Mesenchymal stem cell (in vitro differentiated cells and primary cell): ENCODE measurements at places on chromosomes 3 and 15.

DNA sequence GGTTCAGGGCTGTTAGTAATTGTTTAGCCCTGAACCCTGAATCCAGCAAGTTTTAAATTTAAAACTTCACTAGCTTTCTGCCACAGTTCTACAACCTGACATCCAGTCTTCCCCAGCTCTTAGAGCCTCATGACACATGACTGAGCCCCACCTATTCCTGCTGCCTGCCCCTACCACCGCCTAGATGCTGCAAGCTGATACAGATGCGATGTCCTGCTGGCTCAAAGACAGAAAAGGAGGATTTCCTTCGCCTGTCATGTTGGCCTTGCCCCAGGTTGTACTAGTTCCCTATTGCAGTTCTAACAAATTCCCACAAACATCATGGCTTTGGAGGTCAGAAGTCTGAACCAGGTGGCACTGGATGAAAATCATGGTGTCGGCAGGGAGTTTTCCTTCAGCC, 510.6 kb upstream of the PPP2R3A start:
- no peak for DNase-seq

DNA sequence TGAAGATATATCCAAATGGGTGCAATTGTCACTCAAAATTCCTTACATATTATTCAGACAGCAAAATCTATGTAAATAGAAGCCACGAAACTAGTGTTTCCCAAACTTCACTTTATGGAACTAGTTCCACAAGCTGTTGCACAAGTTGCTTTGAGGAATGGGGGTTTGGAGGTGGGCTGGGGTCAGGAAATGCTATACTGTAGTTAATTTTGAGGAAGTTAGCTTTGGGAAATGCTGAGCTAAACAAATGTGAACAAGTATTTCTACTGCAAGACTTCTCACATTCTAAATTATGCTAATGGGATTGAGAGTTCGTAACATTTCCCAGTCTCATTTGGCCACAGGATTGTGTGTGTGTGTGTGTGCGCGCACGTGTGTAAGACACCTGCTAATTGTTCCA, 28.7 kb upstream of the SAMMSON start:
- no peak for DNase-seq

DNA sequence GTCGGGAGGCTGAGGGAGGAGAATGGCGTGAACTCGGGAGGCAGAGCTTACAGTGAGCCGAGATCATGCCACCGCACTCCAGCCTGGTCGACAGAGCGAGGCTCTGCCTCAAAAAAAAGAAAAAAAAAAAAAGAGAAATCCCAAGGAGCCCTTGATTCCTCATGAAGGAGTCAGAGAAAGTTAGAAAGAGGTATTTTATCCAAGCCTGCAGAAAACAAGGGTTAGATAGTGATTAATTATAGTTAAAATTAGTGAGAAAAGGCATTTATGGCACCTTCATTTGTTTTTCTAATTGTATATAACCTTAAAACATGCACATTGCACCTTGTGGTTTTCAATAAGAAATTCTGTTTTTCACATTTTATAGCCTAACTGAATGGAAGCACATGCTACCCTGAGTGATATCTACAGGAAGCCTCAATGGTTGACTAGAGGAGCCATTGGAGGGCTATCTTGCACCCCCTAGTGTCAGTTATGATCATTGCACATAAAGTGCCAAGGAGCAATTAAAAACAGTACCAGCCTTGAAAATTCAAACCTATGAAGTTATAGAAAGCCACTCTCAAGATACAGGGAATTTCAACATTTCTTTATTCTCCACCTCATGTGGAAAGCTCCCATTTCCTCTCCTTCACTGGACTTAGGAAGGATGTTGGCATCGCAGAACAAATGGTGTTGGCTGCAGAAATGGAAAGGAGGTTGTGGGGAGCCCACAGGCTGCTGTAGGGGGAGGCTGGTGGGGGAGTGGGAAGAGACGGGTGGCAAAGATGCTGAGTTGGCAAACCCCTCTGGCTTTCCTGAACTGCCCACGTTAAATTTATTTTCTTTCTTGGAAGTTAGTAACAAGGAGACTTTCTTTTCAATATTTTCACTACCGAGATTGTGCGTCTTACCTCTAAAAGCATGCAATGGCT, 48.5 kb downstream of the ITGA11 start:
- peak; percentile 63 for DNase-seq

DNA sequence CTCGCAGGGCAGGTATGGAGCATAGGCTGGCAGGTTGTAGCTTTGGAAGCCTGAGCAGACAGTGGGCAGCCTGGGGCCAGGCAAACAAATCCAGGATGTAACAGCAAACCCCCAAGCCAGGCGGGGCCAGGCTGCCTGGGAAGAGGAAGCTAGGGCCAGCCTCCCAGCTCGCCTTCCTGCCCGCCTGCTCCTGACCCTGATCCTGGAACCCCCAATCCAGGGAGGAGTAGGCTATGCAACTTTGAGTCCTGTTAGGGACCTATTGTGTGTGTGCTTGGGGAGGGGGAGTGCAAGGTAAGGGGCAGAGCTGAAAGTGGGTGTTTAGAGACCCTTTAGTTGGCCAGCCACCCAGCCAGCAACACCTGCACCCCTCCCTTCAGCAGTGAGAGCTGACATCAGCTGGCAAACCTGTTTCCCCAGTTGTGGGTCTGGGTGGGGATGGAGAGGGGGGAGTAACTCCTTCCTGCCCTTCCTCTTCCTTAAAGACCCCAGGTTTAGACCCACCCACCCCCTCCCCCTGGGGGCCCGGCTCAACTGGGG, 2.5 kb downstream of the NBEAL2 start:
- no peak for DNase-seq

DNA sequence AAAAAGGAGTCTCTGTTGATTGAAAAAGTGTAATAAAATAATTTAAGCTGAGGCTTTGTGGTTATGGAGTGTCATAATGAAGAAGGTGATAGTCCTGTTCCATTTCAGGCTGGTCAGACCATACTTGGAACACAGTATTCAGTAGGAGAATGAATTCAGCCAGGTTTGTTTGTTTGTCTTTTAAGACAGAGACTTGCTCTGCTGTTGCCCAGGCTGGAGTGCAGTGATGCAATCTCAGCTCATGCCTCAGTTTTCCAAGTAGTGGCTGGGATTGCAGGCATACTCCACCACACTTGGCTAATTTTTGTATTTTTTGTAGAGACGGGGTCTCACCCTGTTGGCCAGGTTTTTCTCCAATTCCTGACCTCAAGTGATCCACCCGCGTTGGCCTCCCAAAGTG, 33.5 kb downstream of the IQGAP1 start:
- DNase-seq: peak; percentile 37

- peak; percentile 70 for DNase-seq
These were observed 13.9 kb downstream of the NLGN1 start for GRCh38 chr3:173411375-173411973.
